ENCODE measurements at places on chromosomes 4 and X.
A peak's percentile ranks its signal among the peaks of the same experiment; 100 is the strongest.

GRCh38 chr4:5638316-5638715 lies 70.0 kb downstream of the EVC2 start:
- no peak for DNase-seq

DNA sequence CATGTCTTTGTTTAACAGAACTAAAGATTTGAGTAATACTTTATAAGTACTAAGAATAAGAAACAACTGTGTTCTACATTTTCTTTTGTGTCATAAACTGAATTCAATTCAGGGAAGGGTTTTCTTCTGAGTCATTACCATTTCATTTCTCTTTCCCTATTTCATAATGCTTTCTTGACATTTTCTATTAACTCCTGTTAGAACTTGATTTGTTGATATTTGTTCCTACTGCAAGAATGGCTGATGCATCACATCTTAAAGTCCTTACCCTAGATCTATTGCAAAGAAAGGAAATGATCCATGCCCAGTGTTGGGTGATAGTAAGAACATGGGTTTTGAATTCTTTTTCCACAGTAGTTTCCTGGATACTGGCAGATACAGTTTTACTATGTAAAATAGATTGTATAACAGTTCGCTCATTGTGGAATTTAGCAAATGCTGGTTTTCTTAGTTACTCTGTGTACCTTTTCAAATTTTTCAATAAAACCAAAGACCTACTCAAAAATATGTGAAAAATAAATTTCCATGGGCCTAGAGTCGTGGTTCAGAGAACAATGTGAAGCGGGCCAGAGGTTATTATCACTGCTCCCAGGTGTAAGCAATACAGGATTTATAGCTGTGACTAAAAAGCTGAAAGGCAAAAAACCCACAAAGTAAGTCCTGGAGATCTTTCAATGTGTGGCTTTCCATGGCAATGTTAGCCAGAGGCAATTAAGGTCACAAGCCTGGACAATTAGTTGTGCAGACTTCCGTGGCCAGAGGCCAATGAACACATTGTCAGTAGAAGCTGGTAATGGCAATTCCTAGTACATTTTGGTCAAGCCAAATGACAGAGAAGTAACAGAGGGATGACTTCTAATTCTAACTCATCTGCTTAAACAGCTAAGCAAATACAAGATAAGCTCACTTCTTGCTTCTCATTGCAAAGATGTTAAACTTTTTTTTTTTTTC lies 127.3 kb upstream of the FAT4 start:
- DNase-seq: peak; percentile 52

DNA sequence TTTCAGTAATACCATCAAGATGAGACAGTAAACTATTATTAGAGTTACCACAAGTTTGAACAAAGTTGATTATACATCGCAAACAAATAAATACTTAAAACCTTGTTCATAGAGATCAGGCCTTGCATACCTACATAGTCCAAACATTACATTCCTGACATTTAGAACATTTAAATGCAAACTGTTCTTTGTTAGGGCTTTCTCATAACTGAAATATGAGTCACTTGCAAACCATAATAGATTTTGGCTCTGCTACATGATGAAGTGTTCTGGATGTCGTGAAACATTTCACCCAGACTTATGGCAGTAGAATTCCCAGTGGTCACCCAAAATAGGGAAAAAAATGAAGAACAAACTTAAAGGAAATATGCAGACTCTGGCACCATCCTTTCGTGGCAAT lies 75.0 kb downstream of the FAT4 start:
- peak; percentile 90 for DNase-seq

- DNase-seq: no peak
Measured at GRCh38 chr4:118941149-118941548, 52.5 kb downstream of the SYNPO2 start.

- peak; percentile 64 for DNase-seq
Measured at GRCh38 chr4:108466936-108467902, 153.2 kb upstream of the RPL34 start.

DNA sequence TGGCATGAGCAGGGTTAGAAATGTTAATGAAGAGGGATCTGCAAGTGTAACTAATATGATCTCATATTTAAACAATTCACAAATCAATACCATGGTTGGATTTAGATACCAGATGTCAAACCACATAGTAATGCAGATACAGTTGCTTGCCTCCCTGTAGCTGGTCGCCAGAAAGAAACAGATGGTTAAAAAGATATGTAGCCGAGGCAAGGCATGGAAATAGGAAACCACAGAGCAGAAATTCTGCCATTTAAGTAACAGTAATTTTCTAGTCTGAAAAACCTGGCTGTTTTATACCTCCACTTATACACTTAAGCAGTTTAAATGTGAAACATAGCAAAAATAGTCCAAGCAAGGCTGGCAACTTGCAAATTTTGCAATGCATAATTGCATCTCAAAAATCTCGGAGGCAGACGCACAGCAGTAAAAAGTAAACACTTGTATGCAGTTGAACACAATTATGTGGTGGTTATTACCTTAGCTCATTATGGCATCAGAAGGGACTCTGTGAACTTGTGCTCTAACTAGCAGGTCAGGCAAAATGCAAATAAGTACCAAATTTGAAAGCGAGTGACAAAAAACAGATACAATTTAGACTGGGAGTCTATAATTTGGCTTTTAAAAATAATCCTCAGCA lies 126.8 kb downstream of the NAA11 start:
- no peak for DNase-seq

GRCh38 chr4:56575820-56576429 lies 70.3 kb downstream of the ARL9 start:
- peak; percentile 33 for DNase-seq

GRCh38 chr4:98232202-98232601 lies 29.0 kb upstream of the RAP1GDS1 start:
- DNase-seq: no peak

GRCh38 chr4:16196482-16197393 lies 29.5 kb downstream of the TAPT1 start:
- DNase-seq: peak; percentile 34

DNA sequence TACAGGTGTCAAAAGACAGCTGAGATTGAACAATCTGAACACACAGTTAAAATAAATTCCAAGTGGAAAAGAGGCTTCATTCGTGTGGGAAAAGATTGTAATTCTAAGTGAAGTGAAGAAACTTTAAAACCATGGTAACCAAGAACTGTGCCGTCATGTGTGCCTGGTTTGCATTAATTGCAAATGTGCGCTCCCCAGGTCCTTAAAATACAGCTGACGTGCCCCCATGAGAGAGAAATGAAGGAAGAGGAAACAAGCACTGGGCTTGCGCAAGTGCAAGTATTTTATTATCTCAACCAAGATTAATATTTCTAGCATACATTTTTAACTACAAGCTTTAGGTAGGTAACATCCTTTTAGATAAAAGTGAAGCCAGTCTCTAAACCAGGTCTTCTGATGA lies 92.5 kb downstream of the PARM1 start:
- DNase-seq: no peak

DNA sequence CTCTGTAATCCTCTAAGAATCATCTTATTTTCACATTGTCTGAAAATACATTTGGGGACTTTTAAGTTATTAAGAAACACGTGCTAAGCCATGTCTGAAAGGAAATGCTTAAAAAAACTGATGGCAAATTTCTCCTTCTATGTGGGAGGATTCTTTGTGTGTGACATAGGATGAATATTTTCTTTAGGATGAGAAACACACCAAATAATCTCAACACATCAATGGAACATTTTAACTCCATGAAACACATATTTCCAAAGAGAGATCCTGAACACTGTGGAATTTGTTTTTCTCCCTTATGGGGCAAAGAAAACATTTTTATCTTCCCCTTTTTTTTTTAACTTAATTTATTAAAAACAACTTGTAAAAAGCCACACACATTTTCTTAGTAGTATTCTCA lies 153.8 kb upstream of the ANKRD50 start:
- DNase-seq: no peak

- DNase-seq: no peak
Measured at GRCh38 chr4:98739751-98740150, 81.3 kb upstream of the TSPAN5 start.

DNA sequence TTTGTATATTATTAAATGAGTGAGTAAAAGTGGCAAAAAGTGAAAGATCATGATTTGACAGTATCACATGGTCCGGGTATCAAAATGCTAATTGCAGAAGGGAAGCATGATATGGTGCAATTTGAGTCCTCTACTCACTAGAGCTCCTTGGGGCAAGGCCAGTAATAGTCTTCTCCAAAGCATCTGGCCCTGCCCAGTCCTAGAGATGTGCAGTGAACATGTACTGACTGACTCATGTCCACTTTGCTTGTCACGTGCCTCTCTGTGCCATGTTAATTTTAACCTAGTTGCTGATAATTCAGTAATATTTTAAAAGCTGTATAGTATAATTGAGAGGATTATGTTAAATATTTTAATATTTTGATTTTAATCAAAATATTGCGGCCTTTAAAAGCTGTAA lies 54.6 kb upstream of the TENM3 start:
- DNase-seq: peak; percentile 39

- DNase-seq: peak; percentile 49
Measured at GRCh38 chrX:100413229-100413628, 3.2 kb upstream of the PCDH19 start.

- DNase-seq: no peak
Measured at GRCh38 chr4:9999956-10000561, 21.2 kb downstream of the SLC2A9 start.

GRCh38 chr4:40378619-40379018 lies 43.5 kb downstream of the CHRNA9 start:
- DNase-seq: no peak

- peak; percentile 0 for DNase-seq
Measured at GRCh38 chr4:174828845-174829701, at the start of gene GLRA3. Gene GLRA3, minus strand, starts transcription at chr4:174829247. Its CDS starts 436 bp downstream, at chr4:174828811.

- no peak for DNase-seq
Measured at GRCh38 chr4:139985401-139985800, 168.6 kb downstream of the MAML3 start.

- no peak for DNase-seq
Measured at GRCh38 chr4:26356081-26356501, 35.3 kb downstream of the RBPJ start.

DNA sequence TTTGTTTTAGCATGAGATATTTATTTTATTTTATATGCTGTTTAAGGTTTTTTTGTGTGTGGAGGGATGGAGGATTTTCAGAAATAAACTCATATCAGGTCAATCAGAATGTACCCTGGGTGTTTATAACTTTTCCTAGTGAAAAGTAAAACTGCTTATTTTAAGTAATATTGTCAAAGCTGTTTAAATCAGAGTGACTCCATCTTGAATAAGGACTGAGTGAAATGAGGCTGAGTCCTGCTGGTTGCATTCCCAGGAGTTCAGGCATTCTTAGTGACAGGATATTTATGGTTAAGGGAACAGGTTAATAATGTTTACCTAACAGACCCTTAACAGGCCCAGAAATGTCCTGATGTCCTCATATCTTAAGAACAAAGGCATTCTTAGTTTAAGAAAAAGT lies 1160.9 kb upstream of the PCDH7 start:
- DNase-seq: no peak

DNA sequence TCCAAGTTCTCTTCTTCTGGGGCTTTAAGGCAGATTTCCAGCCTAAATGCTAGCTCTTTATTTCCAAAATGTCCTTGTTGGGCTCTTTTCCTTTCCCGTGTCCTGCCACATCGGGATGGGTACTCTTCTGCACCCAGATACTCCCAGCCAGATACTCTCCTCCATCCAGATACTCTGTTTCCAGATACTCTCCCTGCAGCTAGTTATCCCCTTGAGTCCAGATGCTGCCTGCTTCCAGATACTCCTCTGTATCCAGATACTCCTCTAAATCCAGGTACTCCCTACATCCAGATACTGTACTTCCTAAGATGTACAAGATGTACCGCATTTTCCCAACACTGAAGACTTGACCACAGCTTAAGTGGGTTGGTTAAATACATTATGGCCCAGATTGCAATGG lies 10.5 kb upstream of the XG start:
- no peak for DNase-seq

DNA sequence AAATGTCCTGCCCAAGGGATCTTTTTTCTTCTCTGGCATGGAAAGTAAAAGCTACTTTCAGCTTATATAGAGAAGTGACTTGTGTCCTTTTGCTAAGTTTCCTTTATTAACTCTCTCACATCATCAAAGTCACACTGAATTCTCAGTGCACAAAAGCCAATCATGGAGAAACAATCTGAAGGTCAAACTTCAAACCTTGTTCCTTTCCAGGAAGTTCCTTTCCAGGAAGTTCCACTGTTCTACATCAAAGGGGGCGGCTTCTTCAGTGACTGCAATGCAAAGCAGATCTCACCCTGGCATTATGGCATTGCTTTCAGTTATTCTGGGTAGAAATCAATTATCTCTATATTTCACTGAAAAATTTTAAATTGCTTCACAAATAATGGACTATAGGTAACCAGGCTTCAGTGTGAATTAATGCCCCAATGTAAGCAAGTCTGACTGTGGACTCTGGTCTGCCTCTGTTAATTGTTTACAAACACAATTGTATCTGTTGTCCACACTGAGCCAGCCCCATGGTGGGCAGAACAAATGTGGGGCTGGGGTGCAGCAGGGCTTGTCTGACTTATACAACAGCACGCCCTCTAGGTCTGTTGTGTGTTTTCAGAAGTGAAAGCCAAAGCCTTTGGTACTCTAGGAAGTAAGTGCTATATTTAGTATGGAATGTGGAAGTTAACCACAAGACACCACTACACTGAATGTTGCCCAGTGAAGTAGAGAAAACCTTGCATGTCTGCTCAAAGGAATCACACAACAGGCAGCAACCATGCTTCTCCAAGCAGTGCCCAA lies 98.8 kb downstream of the CDS1 start:
- peak; percentile 30 for DNase-seq

DNA sequence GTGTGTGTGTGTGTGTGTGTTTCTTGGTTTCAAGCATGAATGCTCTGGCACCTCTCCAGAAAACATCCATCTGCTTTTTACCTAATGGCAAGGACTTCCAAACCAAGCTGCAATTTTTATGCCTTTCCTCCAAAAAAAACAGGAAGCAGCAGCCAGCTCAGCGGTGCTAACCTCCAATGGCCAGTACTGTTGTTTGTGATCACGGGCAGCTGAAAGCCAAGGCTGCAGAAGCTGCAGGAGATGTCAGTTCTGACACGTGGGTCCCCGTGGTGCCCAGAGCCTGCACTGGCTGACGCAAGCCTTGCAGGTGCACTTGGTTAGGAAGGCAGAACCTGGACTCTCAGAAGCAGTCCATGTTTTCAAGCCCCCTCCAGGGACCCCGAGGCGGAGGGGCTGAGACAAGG lies 313.6 kb upstream of the DDX53 start:
- peak; percentile 72 for DNase-seq

GRCh38 chrX:104137496-104137895 lies 19.3 kb downstream of the SLC25A53 start:
- DNase-seq: no peak

- no peak for DNase-seq
Measured at GRCh38 chrX:10974920-10975319, 136.2 kb upstream of the HCCS start.

- DNase-seq: no peak
Measured at GRCh38 chr4:25969374-25970155, 55.5 kb downstream of the SMIM20 start.

- no peak for DNase-seq
Measured at GRCh38 chr4:168639914-168640313, 143.1 kb downstream of the PALLD start.

DNA sequence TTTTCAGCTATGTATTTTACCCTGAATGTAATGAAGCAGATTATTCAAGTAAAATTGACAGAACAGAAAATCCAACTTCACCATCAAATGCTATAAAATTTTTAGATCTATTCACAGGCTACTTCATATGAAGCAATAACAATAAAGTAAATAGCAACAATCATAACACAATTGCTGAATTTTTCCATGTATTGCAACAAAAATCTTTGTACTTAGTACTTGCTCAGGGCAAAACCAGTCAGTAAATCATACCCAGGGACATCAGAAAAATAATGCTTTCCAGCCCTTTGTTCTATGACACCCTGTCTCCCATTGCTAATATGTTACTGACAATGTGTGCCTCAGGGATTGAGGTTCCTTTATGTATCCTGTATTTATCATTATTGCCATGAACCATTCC lies 15.5 kb downstream of the TNIP3 start:
- no peak for DNase-seq

All from fibroblast of the conjunctiva (primary cell).